ENCODE measurements at places on chromosomes 7 and 10.

GRCh38 chr10:132383751-132384196 is 13.2 kb upstream of the PWWP2B start:
- no peak for DNase-seq

- no peak for DNase-seq
Observed at GRCh38 chr7:40733114-40733513, 598.3 kb downstream of the SUGCT start.

GRCh38 chr10:76615049-76615448 is 1022.6 kb downstream of the KCNMA1 start:
- no peak for DNase-seq

DNA sequence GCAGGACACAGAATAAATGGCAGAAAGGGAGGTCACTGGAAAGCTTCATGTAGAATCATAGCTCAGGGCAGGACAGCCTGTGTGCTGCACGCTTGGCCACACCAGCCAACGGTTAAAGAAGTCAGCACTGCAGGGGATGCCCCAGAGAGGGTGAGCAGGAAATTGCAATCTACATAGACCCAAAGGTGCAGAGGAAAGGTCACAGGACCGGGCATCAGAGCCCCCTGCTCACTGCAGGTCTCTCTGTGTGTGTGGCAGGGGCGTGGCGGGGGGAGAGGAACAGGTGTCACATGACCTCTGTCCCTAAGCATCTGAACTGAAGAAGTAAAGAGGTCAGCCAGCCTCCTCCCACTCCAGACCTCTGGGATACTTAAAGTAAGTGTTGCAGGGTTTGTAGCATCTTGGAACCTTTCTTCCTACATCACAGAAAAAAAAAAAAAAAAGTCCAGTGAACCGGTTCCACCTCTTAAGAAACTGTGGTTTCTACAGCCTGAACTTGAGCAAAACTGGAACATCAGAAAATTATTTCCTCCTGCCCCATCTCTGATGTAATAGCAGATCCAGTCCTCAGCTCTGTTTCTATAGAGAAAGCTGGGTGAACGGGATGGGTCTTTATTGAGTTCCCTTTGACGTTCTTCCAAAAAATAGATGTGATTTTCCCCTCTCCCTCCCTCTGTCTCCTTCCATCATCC is 64.3 kb downstream of the RGS10 start:
- DNase-seq, result no peak

DNA sequence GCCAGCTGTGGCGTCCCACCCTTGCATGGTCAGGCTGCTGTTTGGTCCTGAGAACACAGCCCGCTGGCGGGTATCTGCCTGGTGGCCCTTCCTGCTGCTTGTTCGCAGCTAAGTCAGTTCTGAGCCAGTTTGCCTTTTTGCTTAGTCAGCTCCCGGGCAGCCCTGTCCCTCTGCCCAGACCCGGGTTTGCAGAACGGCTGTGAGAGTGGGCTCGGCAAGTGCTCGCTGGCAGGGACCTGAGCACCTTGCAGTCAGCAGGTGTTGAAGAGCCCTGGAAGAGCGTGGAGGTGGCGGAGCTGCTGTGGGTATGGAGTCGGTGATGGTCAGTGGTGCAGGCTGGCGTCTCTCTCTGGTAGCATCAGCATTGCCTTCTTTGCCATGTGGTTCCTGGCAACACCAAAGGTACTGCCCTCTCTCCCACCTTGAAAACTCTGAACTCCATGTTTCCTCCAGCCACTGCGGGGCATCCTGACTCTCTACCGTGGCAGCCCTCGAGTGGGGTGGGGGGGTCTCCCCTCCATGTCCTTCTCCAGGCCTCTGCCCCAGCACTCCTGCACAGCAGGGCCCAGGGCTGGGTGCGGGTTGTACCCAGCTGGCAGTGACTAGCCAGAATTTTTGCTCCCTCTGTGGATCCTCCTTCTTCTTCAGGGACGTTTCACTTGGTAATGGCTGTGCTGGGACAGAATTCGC is 4.6 kb downstream of the INPP5A start:
- DNase-seq, result no peak

GRCh38 chr7:94160719-94161435 is 156.7 kb upstream of the BET1 start:
- no peak for DNase-seq

DNA sequence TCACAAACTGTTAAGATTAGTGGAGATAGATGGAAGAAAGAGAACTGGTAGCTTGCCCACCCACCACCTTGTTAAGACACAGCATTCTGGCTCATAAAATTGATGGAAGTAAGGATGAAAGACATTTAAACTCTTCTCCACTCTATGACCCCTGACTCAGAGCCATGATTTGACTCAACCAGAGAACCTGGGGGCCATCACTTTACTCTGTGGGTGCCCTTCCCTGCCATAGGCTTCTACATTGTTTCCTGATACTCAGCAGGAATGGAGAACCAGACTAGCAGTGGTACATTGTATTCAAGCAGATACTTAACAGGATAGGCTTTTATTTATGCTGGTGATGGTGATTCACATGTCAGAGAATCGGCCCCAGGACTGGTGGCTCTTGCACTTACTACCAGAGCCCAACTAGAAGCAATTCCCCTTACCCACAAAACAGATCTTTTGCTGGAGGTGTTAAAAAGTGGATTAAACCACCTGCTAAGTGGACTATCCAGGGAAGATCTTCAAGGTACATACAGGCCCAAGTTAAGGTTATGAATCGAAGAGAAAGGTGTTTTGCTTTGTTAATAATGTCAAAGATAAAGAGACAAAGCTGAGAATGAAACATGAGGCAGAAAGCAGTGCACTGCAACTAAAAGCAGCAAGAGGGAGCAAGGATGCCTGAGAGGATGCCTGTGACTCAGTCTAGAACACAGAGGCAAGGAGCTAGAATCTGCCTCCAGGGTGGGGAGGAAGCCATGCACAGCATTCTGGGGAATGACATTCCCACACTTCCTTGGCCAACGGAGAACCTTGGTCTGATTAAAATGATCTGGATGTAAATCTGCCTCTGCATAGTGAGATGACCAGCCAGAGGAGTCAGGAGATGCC is 36.0 kb upstream of the GLI3 start:
- peak; percentile 49 for DNase-seq

GRCh38 chr10:121043124-121043849 is 192.1 kb downstream of the WDR11 start:
- DNase-seq, result no peak

DNA sequence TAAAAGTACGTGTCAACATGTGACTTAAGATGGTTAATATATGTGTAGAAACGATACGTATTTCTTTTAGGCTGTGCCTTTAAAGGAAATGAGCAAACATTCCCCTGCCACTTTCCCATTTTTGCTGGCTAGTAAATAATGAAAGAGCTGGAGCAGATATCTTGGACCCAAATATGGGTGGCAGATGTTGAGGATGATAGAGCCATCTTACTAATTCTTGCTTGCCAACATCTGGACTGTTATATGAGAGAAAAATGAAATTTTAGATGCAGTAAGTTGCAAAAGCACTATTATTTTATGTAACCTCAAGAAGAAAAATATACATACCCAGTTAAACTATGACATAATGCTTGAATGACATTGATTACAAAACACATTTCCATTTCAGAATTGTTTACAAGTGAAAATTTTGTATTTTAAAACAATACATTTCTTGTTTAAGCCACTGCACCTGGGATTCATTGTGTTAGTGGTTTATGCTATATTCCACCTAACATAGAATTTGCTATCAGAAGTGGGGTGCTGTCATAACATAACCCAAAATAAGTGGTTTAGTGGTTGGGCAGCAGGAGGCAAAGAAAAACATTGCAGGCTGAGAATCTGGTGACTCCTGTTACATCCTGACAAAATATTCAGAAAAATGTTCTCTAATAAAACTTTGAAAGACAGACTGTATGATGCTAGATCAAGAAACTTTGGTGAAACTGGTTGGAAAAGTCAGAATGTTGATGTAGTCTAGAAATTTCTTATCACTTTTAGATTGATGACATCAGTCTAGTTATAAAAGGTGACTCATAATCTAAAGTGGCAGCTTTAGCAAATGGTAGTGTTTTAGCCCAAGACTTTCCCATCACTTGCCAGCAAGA is 305.0 kb downstream of the PTEN start:
- DNase-seq, result no peak

DNA sequence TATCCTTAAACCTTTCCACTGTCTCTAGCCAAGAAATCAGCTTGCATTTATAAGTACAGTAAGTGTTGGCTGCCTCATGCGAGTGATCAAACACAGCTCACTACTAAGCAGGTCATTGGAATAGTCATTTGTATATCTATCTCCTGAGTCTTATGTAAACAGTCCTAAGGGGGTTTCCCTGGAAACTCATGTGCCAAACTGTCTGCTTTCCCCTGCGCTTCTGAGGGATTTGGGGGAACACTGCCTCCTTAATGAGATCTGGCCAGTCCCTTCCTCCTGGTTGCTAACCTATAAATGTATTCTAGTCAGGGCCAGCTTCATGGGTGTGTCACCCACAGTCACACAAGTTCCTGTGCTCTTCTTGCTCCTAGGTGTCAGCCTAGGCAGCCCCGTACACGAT is 133.1 kb downstream of the CD36 start:
- DNase-seq, result no peak

DNA sequence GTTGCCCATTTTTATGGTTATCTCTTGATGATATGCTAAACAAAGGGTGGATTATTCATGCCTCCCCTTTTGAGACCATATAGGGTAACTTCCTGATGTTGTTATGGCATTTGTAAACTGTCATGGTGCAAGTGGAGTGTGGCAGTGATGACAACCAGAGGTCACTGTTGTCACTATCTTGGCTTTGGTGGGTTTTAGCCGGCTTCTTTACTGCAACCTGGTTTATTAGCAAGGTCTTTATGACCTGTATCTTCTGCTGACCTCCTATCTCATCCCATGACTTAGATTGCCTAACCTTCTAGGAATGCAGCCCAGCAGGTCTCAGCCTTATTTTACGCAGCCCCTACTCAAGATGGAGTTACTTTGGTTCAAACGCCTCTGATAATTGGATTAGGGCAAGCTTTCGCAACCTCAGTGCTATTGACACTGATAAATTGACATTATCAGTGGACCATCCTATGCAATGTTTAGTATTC is 36.9 kb downstream of the BAG3 start:
- no peak for DNase-seq

DNA sequence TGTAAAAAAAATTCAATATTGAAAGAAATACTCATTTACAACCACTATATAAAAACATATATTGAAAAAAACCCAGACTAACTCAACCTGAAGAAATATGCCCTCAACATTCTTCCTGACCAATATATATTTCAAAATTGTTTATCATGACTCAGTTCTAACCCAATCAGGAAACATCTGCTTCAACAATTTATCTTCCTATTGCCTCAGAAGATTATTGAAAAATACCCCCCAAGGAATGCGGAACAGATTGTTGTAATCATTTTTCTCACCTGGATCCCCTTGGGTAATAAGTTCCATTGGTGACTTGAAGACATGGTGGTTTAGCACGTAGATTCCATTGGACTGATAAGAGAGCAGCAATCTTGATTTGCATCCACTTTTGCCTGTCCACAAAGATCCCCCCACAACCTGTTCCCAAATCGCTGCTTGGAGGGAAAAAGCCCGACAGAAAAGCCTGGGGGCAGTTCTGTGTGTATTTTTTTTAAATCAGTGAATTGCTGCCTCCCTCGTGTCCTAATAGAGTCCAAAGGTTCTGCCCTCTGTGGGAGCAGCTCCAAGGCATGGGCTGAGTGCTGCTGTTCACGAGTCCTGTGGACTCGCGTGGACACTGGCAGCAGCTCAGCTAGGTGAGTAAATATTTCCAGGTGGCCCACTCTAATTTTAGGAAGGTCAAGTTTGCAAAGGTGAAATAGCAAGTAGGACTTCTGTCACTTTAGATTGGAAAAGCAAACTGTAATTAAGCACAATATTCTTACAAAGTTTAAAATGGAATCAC is 5.9 kb upstream of the INHBA start:
- DNase-seq, result no peak

GRCh38 chr10:110398419-110399105 is 93.8 kb upstream of the SMNDC1 start:
- DNase-seq, result peak; percentile 100

- DNase-seq, result peak; percentile 83
Observed at GRCh38 chr10:68406815-68407548, at the start of gene RUFY2. TSS of gene RUFY2 (minus strand) at chr10:68407277. CDS start at chr10:68407189, 88 bp downstream.

DNA sequence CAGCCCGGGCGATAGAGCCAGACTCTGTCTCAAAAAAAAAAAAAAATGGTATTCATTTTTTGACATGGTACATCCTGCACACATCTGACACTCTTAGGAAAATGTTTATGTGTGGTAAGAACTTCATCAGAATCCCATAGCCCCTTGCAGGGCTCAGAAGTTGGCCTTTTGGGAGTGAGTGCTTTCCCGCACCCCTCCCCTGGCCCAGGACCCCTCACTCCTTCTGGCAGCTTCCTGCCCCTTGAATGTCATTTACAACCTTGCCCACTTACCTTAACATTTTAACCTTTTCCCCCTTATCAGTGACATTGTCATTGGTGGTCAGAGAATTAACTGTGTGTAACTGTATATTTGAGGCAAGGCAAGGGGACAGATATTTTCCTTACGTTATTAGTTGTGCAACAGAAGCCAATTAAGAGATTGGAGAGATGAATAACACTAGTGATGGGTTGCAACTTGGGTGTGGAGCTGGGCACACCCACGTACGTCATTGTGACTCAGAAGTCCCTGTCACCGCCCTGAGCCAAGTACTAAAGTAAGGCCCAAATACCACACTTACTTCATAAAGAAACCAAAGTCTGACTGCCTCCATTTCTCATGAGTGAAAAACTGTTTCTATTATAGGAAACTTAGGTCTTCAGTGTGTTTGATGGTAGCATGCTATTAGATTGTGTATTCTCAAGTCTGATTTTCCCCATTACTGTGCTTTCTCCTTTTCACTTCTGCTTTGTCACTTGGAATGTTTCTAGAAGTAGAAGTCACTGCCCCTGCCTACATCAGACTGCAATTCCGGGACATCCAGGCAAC is 31.6 kb downstream of the OGDH start:
- peak; percentile 82 for DNase-seq

- no peak for DNase-seq
Observed at GRCh38 chr10:77574438-77574837, 63.2 kb downstream of the KCNMA1 start.

DNA sequence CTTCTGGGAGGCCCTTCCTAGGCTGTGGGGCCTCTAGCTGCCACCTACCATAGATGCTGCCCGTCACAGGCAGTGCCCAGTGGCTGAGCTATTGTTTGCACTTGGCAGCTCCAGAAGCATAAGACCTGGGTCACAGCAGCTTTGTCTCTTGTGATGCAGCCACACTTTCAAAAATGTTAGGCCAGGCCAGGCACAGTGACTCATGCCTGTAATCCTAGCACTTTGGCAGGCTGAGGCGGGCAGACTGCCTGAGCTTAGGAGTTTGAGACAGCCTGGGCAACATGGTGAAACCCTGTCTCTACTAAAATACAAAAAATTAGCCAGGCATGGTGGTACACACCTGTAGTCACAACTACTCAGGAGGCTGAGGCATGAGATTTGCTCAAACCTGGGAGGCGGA is 9.5 kb upstream of the KAZALD1 start:
- DNase-seq, result no peak

- DNase-seq, result no peak
Observed at GRCh38 chr10:98456686-98457482, 10.1 kb upstream of the HPS1 start.

Data from RWPE1 (cell line).